ENCODE measurements at places on chromosomes 7 and 10.

- no peak for DNase-seq
Measured at GRCh38 chr7:129298268-129298893, 73.6 kb downstream of the AHCYL2 start.

DNA sequence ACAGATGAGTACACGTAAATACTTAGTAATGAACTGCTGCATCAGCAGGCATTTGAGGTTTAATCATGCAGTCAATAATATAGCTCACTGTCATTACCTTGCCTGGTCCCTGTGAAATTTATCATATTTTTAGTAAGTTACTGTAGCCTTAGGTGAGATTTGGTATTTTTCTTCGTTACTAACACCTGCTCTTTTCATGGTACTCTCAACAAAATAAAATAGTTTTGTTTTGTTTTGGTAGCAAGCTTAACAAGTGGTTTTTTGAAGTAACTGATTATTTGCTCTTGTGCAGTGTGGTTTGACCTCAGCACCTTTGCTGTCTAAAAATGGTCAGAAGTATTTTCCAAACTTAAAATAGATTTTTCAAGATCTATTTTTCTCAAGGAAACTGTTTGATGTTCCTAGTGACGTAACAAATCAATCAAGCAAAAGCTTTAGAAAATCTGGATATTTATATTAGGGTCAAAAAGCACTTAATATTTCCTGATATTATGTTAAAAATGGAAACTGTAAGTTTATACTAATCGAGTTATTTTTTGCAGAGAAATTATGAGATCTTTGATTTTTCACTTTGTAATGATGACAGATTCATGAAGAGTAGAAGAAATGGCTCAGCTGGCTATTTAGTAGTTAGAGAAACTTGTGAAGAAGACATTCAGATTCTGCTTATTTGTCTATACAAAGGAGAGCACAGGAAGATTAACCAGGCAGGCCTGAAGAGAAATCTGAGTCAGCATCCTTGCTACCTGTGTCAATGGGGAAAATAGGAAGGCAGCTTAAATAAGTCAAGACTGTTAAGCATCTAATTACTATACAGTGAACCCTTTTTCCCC is 21.0 kb upstream of the RPA3 start:
- DNase-seq = no peak

DNA sequence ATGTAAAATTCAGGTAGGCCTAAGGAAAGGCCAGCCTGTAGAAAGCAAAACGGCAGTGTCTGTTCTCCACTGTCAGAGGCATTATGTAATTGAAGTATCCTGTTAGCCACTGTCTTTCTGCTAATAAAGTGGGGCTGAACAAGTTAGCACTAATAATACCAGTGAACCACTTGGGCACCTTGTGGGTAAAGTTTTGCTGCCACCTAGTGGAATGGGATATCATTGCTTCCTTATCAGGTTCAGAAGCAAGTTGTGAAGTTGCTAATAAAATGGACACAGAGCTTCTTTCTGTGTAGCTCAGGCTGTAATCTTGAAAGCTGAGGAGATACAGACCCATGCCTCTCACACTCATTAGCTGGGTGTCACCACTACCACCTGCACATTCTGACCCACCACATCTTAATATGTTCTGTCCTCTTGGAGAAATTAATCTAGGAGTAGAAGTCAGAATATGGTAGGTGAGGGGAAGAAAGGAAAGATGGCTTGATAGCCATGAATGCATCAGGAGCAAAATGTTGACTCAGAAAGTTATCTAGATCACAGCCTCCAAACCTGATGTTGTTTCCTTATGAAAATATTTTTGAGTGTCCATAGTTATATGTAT is 175.1 kb downstream of the SEPTIN7 start:
- peak; percentile 83 for DNase-seq

- no peak for DNase-seq
Measured at GRCh38 chr7:9242636-9243035, 809.2 kb downstream of the NXPH1 start.

DNA sequence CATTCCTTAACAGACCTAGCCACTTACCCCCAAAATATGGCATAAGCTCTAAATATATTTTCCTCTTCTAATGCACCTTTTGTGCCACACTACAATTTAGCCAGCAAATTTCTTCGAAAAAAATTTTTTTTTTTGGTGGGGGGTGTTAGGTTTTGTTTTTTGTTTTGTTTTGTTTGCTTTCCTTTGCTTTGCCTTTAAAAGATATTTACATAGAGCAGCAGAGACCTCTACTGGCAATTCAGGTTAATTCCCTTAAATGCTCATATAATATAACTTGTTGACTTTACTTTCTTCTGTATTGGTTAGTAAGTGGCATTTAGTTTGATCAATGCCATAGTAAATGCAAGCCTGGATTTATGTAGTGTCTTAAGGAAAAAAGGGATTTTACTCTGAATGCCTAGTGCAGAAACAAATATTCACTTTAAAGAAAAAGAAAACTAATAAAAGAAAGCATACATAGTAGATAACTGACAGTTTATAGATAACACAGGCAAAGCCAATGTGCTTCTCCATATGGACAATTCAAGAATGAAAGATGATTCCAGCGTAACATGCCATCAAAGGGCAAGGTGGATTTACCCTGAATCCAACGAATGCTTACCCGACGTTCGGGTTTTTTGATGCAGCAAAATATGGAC is 1250.6 kb downstream of the GATA3 start:
- DNase-seq = no peak

- DNase-seq = no peak
Measured at GRCh38 chr7:19939746-19940145, 166.3 kb upstream of the TMEM196 start.

- DNase-seq = no peak
Measured at GRCh38 chr7:134114992-134115391, 12.1 kb upstream of the LRGUK start.

DNA sequence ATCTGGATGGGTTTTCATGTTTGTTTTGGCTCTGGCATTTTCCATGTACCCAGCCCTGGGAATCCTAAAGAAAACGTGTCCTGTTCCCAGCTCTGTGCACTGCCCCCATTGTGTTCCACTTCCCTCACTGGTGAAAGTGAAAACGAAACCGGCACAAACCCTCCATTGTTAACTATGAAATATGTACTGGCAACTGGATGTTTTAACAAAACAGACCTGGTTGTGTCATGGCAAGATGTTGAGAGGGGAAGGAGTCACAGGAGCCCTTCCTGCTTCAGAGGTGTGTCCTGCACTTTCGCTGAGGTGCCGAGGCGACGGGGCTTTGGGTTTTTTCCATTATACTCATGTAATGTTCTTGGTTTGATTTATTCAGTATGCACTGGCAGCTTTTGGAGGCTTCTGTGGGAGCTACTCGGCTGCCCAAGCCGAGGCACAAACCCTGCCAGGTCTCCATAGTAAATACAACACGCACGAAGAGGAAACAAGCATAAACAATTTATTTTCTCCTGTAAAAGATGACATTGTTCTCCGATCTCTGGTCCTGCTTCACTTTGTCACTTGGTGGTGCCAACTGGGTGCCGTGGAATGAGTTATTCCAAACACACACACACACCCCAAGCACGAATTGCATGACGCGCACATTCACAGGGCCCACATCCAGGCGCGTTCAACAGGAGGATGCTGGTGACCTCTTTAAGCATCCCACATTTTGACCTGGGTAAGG is 118.2 kb downstream of the CDK6 start:
- DNase-seq = no peak

DNA sequence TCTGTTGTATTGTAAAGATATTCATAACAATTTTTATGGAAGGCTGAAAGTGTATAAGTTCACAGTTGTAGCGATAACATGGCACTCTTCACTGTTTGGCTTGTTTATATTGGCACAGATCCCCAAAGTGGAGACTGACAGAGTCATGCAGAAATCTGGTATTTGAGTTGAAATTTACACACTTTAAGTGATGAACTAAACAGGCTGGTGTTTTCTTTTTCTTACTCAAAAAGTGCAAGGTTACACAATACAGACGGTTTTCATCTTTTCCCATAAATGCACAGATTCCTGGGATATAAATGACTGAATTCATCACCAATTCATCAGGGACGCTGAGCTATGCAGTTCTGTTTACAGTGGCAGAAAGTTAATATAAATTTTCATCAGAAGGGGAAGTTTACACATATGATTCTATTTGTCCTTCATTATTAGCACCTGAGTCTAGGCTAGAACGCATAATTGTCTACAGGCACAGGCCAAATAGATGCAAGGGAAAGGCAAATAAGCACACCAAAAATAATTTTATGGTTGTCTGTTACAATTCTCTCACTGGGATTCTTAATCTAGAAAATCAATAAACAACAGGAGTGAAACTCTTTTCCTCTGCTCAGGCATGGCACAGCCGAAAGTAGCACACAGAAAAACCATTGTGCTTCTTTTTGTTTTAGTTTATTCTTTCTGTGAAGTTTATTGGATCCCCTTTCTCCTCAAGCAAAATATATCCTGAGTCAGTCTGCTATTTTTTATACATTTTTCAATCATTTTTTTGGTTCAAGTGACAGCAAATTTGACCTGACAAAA is 88.0 kb downstream of the FOXP2 start:
- DNase-seq = no peak

GRCh38 chr7:157337316-157338149 is 729 bp downstream of the DNAJB6 start:
- DNase-seq = no peak

DNA sequence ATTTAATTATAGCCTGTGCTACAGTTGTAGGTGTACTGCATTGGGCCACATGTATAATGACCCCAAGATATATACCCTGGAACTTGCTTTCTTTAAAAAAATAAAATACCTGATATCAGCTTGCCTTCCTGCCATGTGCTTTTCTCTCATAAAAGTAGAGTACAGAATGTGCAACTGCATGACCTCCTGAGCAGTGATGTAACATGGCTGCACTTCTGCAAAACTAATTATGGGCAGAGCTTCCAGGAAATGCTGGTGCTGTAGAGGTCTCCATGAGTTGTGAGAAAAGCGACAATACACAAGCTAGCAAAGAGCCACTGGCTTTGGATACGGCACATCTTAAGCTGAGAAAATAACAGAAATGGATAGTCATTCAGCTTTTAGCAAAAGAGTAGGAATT is 6.5 kb upstream of the ERLIN1 start:
- DNase-seq = no peak

DNA sequence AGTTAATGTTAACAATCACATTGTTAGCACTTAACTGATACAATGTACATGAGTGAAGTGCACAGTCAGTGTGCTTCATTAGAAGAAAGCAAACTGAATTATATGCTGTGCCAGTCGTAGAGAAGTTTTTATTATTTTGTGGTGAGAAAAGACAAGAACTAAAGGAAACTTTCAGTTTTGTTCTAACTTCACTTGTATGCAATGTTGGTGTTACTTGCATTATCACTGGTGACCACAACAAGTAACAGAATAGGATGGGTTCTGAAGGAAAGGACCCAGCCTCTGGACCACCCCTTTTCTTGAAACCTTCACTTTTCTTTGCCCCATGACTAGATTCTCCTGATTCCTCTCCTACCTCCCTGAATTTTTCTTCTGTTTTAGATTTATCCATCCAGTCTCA is 123.3 kb upstream of the GAD2 start:
- no peak for DNase-seq

DNA sequence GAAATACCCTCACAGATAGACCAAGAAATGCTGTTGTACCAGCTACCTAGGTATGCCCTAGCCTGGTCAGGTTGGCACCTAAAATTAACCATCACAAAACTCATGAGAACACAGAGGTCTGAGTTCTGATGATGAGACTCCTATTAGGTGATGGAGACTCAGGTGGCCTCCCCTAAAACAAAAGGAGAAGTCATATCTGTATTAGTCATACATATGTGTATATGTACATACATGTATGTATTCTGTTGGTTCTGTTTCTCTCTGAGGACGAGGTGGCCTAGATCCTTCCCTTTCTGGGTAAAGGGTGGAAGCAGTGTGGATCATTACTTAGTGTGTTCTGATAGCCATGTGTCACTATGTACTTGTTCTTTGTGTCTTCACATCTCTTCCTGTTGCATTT is 207.2 kb upstream of the PRSS1 start:
- DNase-seq = no peak

GRCh38 chr7:139099172-139099947 is 10.2 kb downstream of the ZC3HAV1 start:
- DNase-seq = no peak

- DNase-seq = no peak
Measured at GRCh38 chr7:132154248-132154647, 422.0 kb downstream of the PLXNA4 start.
